ENCODE measurements at places on chromosomes 6 and 20.
A peak's percentile ranks its signal among the peaks of the same experiment; 100 is the strongest.

DNA sequence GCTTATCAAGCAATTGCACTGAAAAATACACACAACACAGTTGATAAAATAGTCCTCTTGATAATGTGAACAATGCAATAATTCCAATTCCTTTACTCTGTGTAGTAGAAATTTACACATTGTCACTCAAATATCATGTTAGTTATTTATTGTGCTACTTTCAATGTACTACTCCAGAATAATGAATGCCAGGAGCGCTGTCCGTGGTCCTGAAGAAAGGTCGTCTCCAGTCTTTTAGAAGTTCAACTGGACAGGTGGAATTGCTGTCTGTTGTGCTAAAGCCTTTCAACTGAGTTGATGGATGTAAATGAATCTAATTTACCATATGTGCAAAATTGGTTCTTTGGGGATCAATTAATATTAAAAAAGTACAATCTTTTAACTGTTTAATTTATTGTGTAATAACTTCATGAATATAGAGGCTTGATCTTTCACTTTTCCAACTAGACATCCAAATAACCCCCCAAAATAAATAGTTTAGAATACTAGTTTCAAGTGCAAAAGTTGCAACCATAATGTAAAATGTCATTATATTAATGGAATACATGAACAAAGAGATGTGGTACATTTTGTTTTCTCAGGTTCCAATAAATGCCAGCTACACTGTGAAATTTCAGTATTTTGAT lies 3.2 kb downstream of the GRIK2 start:
- no peak for DNase-seq

DNA sequence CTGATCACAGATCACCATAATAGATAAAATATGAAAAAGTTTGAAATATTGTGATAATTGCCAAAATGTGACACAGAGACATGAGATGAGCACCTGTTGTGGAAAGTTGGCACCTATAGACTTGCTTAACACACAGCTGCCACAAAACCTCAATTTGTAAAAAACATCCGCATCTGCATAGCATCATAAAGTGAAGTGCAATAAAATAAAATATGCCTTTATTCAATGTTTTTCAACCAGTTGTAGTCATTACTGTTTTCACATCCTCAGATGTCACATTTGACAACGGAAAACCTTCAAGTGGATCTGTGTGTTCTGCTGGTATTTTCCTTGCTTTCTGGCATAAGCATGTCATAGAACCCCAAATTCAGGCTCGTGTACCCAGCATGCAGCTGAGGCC lies 50.2 kb upstream of the IFNGR1 start:
- DNase-seq: no peak

DNA sequence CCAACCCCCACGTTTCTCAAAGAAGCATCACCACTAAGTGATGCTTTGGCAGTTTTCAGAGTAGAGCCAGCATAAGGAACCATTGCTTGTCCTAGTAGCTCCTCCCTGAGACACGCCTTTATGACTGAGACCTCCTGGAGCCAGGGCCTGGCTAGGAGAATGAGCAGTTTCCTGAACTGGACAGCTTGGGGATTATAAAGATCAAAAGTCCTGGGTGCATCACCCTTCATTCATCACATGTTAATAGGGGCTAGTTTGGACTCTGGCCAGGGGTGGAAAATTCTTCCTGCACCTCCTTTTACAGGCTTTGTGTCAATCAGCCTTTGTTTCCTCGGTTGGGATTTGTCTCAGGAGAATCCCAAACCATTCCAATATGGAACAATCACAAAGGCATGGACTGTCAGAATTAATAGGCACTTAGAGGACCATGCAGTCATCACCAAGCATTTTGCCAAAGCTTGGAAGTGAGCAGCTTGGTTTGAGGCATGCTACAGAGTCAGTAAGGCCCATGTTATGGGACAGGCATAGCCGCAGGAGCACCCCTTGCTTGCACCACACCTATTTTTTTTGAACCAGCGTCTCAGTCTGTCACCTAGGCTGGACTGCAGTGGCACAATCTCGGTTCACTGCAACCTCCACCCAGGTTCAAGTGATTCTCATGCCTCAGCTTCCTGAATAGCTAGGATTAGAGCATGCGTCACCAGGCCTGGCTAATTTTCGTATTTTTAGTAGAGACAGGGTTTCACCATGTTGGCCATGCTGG lies 64.9 kb upstream of the TGM3 start:
- no peak for DNase-seq

DNA sequence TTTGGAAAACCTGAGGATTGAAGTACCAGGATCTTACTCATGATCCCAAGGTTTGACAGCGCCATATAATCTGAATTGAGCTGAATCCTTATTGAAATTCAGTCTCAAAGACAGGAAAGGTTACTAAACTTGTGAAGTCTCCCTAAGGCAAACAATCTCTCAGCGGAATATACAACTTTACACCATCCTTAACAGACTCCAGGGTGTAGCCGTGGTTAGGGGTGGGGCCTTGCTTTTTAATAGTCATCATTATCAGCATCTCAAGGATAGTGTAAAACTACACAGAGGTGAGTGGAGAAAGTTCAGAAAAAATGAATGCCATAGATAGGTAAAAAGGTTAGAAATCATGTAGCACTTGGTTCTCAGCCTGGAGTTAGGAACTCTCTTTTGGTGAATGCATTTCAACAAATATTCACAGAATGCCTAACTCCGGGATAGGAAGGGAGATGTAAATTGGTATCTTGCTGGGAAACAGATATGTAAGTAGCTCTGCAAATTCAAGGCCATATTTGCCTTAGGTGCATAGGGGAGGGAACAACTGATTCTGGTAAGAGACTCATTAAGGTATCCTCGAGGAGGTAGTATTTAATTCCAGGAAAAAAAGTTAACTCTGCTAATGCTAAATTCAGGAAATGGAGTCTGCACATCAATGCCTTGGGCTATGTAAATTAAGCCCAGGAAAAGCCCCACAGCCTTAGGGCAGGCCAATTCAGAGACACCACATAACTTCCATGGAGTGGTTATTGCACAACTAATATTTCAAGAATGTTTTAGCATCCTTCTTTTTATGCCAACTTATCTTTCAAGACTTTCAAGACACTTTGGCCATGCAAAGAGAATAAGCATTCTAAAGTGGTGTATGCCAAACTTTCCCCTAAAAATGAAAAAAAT lies 61.6 kb downstream of the SNAP25 start:
- no peak for DNase-seq

- no peak for DNase-seq
Measured at GRCh38 chr6:149049230-149049629, 268.3 kb upstream of the TAB2 start.

- no peak for DNase-seq
Measured at GRCh38 chr20:6515261-6515660, 252.2 kb upstream of the BMP2 start.

GRCh38 chr20:45322952-45323383 lies 14.9 kb upstream of the MATN4 start:
- DNase-seq: peak; percentile 58
